Stimulated activated CD4-positive, alpha-beta T cell treated with anti-CD3 and anti-CD28 coated beads, Interleukin-4, amount 100 ng/mL, for 4 hours (primary cell): ENCODE measurements at places on chromosomes 1 and 21.

DNA sequence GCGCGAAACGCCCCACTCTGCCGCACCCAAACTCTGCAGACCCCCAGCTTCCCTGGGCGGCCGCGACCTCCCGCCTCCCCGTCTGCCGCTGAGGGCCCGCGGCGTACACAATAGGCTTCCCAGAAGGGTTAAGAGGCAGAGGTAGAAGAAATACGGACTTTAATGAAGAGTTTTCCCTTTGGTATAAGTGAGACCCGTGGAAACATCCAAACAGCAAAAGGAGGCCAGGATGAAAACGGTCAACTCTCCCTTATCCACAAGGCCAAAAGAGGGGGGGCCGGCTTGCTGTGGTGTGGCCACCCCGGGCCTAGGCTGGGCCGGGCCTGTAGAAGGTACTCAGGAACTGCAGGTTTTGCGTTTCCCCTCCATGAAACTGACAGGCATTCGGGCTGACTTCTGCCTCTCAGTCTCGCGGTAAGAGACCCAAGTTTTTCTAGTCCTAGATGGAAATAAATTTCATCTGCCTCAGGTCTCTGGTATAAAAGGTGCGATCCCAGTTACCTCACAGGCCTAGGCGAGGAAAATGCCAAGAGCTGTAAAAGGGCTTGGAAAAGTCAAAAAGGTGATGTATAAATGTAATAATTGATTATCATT, 671 bp upstream of the PYGO2 start:
- no peak for DNase-seq

DNA sequence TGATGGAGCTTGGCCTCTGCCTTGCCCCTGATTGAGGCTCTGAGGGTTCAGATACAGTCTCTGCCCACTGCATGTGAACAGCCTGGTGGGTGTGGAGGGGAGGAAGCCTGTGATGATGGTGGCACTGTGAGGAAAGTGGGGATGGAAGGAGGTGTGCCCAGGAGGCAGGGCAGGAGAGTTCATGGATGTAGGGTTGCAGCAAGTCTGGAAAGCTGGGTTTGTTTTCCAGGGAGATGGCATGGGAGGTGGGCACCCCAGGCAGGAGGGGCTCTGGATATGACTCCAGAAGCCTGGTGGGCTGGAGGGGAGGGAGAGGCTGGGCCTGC, 63.2 kb downstream of the ADARB1 start:
- DNase-seq, result no peak

GRCh38 chr1:173208868-173209267, 1.7 kb upstream of the TNFSF4 start:
- no peak for DNase-seq

- no peak for DNase-seq
Observed at GRCh38 chr1:53408013-53408754, 51.0 kb upstream of the DMRTB1 start.

DNA sequence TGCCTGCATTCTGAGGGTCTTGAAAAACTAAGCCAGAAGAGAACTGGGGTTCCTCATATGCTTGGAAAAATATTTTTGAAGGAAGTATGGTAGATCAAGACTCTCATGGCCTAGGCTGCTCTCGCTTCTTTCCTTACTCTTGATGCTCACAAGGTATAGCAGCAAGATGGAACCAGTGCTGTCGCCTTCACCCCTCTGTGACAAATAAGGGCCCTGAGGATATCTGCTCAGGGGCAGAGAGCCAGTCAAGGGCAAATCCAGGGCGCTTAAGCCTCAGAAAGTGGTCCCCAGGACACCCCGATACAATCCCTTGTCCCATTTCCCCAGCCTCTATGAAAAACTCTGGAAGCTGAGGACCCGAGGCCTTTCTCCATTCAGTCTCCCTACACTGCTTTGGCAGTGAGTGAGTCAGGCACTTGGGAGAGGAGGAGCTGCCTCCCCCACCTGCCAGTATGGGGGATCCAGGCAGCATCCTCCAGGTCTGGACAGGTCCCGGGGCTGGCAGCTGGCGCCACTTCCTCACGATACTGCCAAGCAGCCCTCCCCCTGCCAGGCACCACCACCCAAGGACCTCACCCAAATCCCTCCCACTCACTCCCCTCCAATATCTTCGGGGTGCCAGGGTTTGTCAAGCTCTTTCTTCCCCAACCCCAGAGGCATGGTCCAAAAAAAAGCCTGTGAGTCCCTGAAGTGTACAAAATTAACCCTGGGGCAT, 1.3 kb downstream of the IGSF9 start:
- no peak for DNase-seq

DNA sequence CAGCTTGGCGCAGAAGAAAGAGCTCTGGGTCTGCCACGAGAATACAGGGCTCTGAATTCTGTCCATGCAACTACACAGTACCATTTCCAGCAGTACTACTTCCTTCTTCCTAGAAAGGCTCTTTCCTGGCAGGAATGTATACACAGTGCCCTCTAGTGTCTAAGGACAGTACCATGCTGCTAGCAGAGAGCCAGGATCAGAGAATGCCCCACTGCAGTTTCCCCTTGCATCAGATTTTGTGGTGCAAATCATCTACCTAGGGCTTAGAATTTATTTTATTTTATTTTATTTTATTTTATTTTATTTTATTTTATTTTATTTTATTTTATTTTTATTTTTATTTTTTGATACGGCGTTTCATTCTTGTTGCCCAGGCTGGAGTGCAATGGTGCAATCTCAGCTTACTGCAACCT, 50.8 kb downstream of the PAX7 start:
- no peak for DNase-seq

- DNase-seq, result no peak
Observed at GRCh38 chr1:167842872-167843271, 71.1 kb downstream of the ADCY10 start.

- DNase-seq, result no peak
Observed at GRCh38 chr21:15671188-15671587, 58.6 kb upstream of the USP25 start.

DNA sequence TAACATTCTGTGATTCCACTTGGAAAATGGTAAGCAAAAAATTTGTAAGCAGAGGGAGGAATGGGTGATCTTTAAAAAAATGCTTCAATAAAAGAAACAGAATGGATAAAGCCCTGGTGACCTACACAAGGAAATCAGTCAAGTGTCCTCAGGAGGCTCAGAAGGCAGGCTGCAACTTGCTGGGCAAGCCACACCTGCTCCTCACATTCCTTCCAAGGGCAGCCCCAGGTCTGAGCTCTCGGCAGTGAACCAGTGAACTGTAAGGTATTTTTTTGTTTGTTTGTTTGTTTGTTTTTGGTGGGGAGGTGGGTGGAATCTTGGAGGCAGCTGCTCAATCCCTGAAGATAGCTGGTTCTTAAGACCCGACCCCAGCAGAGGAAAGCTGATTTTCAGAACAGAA, 4.4 kb downstream of the TACSTD2 start:
- DNase-seq, result no peak

DNA sequence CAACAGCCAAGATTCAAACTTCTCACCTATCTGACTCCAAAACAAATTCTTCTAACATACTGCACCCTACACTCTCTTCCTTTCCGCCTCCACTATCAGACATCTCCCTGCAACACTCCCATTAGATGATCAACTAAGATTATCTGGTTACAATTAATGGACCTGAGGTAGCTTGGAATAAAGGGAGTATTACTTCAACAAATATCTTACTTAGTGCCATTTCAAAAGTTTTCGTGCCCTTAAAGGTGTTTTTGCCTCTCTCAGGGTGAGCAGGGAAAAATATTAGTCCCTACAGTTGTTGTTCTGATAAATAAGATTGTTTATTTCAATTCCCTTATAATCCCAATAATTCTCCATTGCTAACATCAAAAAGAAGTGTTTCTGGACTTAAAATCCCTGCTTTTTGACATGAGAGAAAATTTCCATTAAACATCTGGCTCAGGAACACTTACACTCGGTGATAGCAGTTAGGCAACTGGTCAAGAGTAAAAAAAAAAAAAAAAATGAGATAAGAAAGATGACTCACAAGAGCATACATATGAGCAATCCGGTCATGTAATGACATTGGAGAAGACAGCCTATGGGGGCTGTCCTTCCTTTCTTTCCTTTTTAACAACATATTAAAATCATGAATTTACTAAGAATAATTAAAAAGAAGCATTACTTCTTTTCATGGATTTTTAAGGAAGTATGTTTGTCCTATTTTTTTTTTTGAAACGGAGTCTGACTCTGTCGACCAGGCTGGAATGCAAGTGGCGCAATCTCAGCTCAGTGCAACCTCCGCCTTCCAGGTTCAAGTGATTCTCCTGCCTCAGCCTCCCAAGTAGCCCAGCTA, 7.6 kb downstream of the RSBN1 start:
- DNase-seq, result no peak

GRCh38 chr1:186629341-186629740, 50.9 kb downstream of the PTGS2 start:
- DNase-seq, result no peak

DNA sequence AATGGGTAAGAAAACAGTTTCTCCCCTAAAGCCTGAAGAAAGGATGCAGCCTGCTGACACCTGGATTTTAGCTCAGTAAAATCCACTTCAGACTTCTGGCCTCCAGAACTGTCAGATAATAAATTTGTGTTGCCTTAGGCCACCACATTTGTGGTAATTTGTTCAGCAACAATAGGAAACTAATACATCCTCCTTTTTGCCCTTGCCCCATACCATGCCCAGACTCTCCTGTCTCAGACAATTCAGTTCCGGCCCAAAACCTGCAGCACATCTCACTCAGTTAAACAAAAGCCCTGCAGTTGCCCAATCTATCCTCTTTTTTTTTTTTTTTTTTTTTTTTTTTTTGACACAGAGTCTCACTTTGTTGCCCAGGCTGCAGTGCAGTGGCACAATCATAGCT, 25.8 kb downstream of the SMIM12 start:
- DNase-seq, result no peak

- no peak for DNase-seq
Observed at GRCh38 chr1:220994671-220995070, 115.4 kb downstream of the HLX start.

DNA sequence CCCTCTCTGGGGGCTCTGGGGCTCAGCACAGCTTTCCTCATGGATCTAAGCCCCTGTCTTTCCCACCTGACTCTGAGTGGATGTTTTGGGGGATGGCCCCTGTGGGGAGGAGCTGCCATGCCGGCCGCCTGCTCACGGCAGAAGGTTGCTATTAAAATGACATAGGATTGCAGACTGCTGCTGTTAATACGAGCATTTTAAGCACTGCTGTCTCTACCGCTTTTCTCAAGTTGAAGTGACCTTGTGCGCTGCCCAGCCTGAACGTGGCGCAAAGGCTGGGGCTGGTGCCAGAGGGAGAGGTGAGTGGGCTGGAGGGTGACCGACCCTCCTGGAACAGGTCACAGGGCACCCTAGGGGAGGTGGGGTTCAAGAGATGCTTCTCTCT, 58.4 kb downstream of the DISP3 start:
- no peak for DNase-seq

- no peak for DNase-seq
Observed at GRCh38 chr1:161950377-161950776, 73.3 kb downstream of the OLFML2B start.

DNA sequence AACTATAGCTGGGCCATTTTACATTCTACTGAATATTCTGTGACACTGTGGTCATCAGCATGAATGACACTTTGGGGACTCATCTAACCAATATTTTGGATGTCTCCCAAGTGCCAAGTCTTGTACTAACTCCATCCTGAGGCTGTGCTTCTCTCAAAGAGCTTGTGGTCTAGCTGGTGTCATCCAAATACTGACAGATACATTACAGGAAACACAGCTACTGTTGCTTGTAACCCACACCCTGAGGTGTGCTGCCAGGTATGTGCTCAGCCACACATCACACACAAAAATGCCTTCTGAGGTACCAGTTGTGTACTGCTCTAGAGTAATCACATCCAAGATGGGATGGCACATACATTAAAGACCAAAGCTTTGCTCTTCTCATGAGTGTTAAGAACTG, 81.6 kb downstream of the ST6GALNAC5 start:
- DNase-seq, result no peak

GRCh38 chr21:24716281-24716918, 890.9 kb downstream of the MRPL39 start:
- DNase-seq, result no peak

DNA sequence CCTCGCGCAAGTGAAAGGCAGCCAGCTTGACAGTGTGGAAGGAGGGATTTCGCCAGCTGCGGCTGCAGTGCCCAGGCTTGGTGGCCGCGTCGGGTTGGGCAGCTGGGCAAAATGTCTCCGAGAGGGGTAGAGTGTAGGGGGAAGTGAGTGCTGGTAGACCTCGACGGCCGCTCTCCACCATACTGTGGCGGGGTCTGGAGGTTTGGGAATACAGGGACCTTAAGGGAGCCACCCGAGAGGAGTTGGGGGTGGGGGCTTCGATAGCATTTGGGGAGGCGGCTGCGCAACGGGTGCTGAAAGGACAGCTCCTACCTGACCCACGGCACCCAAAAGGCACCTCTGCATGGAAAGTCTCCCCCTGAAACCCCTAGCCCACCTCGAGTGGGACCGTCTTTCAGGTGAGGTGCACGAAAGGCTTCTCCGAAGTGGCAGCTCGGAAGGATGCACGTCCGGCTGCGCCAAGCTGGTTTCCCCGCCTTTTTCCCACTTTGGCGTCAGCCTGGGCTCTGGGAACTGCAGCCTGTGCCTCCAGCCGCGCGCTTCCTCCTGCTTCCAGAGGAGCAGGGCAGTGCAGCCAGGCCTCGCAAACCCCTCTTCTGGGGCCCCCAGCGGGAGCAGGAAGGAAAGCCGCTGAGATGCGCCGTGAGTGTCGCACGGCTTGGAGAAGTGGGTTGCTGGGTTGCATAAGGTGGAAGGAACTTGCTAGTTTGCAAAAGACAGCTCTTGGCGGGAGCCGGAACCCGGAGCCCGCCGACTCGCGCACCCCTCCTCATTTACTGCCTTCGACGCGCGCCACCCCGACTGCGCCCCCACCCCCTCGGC, 531 bp upstream of the HMGN2 start:
- peak; percentile 12 for DNase-seq

DNA sequence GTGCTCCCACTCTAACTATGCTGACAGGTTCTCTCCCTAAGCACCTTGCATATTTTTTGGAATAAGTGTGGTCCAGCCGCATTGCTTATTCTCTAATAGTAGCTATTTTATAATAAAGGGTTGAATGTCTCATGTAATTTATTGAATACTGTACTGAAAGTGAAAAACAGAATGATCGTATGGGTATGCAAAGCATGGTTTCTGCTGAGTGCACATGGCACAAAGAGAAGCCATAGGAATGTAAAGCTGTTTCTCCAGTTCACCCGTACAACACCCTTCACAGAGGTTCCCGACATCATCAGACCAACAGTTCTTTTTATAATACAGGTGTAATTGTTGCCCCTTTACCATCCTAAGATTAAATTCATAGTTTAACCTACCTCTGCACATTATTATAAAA, 8.9 kb upstream of the HAO2 start:
- DNase-seq, result no peak

- DNase-seq, result no peak
Observed at GRCh38 chr21:33948951-33949444, 33.4 kb upstream of the ATP5PO start.

GRCh38 chr1:198923993-198924392, 285.2 kb downstream of the PTPRC start:
- no peak for DNase-seq

DNA sequence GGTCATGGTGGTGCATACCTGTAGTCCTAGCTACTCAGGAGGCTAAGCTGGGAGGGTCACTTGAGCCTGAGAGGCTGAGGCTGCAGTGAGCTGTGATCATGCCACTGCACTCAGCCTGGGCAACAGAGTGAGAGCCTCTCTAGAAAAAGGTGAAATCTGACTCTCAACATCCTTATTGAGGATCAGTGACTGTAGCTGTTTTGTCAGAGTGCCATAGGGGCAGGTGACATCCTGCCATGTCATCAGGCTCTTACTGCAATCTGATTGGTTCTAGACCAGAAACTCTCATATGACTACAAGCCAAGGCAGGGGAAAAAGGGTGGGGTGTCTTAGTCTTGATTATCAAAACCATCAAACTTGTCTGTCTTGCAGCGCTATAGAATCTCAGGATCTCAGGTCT, 62.8 kb upstream of the NGF start:
- no peak for DNase-seq
